ENCODE measurements at places on chromosomes 4 and X.
A peak's percentile ranks its signal among the peaks of the same experiment; 100 is the strongest.

DNA sequence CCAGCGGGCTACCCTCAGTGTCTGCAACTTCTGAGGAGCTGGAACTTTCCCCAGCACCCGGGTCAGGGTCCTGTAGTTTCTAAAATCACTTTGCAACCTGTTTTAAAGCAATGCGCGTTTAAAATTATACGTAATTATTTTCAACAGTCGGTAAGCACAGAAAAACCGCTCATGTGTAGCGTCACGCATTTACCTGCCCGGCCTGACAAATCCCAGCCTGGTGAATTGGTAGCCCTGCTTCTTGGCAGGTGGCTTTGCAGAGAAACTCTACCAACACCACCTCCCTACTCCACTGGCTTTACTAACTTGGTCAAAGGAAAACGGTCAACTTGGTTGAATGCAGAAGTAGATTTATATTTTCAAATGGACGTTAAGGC is 640 bp downstream of the BANK1 start:
- ATAC-seq = peak; percentile 59

DNA sequence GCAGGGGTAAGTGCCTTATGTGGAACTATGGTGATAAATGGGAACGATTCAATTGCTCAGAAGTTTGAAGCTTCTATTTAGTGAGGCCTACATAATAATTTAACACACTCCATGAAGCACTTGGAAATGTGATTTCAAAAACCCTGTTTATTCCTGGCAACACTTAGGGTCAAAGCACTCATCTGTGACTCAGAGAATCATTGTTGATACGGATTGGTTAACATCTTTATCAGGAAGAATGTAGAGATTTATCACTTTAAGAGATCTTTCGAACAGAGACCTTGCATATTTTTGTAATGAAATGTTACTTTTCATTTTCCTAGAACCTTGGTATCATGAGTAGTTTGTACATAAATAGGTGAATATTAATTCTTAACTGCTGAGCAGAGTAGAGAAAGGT is 269.1 kb upstream of the SLIT2 start:
- no peak for ATAC-seq

GRCh38 chr4:151339467-151339866 is 14.1 kb upstream of the SH3D19 start:
- no peak for ATAC-seq

- ATAC-seq = no peak
Observed at GRCh38 chr4:182288534-182288933, 45.3 kb downstream of the TENM3 start.

DNA sequence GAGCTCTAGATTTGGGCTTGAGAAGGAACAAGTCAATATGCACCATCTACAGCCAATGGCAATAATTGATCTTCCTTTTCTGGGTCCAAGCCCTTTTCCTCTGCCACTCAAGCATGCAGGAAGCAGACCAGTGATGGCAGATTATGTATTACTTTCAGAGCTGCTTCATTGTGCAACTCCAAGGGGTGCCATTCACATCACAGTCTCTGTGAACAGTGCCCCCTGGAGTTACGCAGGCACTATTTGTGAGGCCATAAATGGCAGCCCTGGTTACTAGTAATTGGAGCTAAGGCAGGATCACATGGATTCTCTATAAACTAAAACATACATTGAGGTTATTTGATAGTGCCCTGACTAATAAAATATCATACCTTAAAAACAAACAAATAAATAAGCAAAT is 313.4 kb upstream of the SLC7A11 start:
- no peak for ATAC-seq

- ATAC-seq = peak; percentile 61
Observed at GRCh38 chr4:89469930-89470375, 162.4 kb upstream of the GPRIN3 start.

DNA sequence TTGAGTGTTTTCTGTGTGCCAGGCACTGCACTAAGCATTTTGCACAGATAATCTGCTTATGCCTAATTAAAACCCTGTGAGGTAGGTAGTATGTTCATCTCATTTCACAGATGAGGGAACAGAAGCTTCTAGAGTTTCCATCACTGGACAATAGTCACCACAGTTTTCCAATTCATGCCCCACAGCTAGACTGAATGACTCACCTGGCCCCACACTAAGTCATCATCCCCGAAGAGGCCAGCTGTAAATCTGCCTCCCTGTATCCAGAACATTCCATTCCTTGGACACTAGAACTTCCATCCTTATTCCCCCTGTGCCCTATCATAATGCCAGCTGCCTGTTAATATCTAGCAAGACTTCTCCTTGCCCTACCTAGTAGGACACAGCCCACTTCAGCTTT is 40.9 kb upstream of the NYX start:
- ATAC-seq = no peak

GRCh38 chrX:103513067-103513466 is 6.2 kb downstream of the RAB40A start:
- no peak for ATAC-seq

- no peak for ATAC-seq
Observed at GRCh38 chr4:40769266-40769665, 19.5 kb downstream of the NSUN7 start.

- ATAC-seq = no peak
Observed at GRCh38 chr4:151359576-151359975, 34.2 kb upstream of the SH3D19 start.

GRCh38 chr4:85741921-85742591 is 267.1 kb downstream of the ARHGAP24 start:
- no peak for ATAC-seq

GRCh38 chrX:47828984-47829383 is 7.7 kb upstream of the ZNF81 start:
- ATAC-seq = no peak

DNA sequence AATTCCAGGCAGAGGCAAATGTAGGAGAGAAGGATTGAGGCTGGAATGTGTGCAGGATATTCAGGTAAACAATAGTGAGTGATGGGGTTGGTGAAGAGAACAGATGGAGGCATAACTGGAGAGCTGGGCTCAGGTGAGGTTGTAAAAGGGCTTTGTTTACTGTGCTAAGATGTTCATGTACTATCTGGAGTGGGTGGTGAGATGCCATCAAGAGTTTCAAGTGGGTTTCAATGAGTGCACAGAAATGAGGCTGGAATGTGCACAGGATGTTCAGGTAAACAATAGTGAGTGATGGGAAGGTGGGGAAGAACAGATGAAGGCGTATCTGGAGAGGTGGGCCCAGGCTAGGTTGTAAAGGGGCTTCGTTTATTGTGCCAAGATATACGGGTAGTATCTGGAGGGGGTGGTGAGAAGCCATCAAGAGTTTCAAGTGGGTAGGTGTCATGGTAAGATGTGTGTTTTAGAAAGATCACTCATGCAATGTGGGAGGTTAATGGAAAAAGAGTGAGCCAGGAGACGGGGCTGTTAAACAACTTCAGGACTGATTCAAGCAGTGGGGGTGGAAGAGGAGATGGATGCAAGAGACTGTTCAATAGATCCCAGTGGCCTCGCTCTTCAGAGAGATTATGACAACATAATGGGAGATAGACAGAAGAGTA is 25.4 kb upstream of the NMU start:
- ATAC-seq = no peak

DNA sequence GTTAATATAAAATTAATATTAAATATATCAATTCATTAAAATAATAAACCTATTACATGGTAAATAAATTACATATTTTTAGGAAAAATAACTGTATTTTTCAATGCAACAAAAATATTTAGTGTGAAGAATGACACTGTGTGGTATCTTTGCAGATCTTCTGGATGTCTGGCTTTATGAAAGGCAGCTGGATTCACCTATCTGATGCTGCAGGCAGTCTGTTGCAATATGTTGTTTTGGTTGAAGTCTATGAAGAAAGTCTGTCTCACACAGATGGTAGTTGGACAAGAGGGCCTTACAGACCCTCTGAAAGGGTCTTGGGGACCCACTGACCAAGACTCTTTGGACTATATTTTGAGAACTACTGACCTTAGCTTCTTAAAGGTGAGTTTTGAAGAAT is 89.1 kb upstream of the TMEM150C start:
- ATAC-seq = no peak

DNA sequence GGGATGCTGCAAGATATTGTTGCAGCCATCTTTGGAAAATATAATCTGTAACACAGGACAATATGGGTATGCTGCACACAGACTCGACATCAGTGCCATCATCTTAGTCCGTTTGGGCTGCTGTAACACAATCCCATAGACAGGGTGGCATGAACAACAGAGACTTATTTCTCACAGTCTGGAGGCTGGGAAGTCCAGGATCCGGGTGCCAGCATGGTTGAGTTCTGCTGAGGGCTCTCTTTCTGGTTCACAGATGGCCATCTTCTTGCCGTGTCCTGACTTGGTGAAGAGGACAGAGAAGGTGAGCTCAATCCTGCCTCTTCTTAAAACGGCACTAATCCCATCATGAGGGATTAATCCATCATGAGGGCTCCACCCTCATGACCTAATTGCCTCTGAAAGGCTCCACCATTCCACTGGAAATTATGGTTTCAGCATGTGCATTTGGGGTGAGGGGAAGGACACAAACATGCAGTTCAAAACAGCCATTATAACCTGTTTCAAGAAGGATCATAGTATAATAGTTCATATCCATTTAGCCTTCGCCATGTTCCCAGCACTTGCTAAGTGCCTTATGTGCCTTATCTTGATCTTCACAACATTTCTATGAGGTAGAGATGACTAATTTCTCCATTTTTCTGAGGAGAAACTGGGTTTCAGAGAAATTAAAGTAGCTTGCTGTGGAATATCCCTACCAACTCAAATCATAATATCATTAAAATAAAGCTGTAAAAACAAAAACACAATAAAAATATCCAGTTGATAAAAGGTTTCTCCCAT is 27.9 kb upstream of the SPP1 start:
- ATAC-seq = no peak

DNA sequence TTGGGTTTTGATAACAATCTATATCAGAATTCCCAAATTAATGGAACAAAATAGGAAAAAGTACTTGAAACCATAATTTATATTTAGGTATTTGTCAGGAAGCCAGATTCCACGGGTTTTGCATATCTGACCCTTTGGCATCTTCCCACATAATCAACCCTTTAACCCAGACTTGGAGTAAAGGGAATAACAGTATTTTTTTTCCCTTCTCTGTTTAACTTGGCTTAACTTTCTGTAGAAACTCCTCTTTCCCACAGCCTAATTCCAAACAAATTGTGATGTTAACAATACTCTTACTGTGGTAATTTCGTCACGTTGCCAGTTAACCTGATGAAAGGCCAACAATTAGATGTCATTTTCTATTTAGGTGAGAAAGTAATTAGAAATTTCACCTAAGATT is 49.4 kb upstream of the GUCY1A1 start:
- ATAC-seq = no peak

GRCh38 chrX:99494668-99495067 is 915.4 kb downstream of the PCDH19 start:
- no peak for ATAC-seq

DNA sequence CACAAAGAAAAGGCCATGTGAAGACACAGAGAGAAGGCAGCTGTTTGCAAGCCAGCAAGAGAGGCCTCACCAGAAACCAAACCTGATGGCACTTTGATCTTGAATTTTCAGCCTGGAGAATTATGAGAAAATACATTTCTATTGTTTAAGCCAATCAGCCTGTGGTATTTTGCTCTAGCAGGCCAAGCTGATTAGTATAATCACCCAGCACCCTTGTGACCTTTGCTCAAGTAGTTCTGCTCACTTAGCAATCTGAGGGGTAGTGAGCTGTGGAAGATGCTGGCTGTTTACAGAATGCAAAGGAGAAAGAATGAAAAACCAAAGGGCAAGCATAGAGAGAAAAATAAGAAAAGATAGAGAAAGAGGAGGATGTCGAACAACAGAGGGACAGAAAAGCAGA is 396.4 kb upstream of the BOD1L1 start:
- ATAC-seq = no peak

DNA sequence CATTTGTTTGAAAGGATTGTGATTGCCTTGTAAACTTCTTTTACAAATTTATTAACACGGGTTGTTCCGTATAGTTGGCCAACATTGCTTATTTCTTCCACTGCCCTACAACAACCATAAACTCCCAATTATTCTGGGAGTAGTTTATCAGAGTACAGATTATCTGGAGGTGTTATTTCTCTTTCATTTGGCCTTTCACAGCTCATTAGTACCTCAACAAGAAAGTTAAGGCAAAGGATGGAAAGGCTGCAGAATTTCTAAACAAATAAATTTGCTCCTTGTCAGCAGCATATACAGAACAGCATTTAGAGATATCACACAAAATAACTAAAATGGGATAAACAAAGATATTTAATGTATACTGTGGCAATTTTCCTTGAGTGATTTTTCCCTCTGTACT is 548.8 kb downstream of the DMD start:
- no peak for ATAC-seq

- ATAC-seq = peak; percentile 32
Observed at GRCh38 chr4:8200302-8200975, 1.3 kb downstream of the SH3TC1 start.

DNA sequence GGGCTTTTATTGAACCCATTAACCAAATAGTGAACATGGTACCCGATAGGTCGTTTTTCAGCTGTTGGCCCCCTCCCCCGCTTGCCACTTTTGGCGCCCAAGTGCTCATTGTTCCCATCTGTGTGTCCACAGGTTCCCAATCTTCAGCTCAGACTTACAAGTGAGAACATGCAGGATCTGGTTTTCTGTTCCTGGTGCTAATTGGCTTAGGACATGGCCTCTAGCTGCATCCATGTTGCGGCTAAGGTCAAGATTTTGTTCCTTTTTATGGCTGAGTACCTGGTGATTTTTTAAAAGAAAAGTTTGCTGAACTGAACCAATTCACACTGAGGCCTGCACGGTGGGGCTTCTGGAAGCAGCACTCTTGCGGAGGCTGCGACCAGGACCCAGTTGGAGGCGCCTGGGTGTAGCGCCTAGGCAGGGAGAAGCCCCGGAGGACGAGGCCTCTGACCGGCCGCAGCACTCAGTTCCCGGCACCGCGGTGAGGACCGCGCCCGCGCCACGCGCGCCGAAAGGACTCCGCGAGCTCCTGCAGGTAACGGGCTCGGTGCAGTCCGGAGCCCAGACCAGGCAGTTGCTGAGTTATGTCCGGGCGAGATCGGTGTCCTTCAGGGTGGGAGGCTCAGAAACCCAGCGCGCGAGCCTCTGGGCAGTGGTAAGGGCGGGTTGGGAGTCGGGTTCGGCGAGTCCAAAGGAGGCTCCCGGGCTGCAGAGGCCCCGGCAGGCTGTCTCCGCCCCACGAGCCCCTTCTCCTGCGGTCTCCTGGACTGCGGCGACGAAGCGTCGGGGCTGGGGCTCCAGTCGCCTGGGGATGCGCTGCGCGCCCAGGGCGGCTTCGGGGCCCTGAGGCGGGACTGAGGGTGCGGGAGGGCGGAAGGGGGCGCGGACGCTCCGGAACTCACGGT is 15.8 kb upstream of the SLC25A4 start:
- ATAC-seq = no peak

GRCh38 chr4:173490817-173491528 is 39.1 kb downstream of the HAND2 start:
- no peak for ATAC-seq

GRCh38 chrX:48957477-48957826 is at the start of gene OTUD5:
OTUD5 (minus strand) TSS chrX:48957607; CDS start chrX:48957570, 37 bp downstream.
- peak; percentile 75 for ATAC-seq

All from stimulated activated memory B cell treated with anti-CD40 and anti-IgM and Interleukin-4, amounts not matched to agents 10 μg/mL and 1 μg/mL and 100 μg/mL, for 72 hours (primary cell).